ENCODE measurements at places on chromosomes 5 and 9.

GRCh38 chr5:175447571-175447970, 3.6 kb upstream of the DRD1 start:
- DNase-seq = no peak

DNA sequence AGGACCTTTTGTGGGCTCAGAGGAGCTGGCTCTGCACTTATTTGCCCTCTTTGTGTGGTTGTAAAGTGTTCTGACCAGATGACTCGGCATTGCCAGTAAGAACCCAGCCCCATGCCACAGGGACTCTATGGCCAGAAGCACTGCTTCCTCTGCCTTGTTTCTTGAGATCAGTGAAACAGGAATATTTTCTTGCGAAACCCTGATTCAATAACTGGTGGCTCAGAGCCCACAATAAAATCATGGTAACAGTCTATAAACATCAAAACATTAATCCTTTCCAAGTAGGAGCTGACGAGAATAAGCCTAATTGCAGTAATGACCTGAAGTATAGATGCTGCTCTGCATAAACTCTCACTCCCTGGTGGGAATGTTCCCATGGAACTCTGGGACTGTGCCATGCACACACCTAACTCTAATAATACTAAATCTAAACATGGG, 344.3 kb downstream of the ZNF608 start:
- DNase-seq = no peak

DNA sequence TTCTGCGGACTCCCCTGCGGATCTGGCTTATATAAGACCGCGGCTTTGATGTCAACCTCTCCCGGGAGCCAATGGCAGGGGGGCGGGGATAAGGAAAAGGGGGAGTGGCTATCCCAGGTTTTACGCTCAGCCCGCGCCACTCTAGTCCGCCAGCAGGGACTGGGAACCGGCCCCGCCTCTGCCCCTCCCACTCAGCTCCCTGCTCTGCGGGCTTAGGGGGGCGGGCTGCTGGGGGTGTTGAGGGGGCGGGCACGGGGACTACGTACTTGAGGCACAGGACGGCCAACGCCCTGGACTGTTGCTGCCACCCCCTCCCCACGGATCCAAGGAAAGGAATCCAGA, at the start of gene HAND1:
TSS of gene HAND1 (minus strand) at position 4 of the 342 bp plus-strand sequence. CDS start 219 bp downstream, outside the sequence.
- peak; percentile 67 for DNase-seq

GRCh38 chr9:130453487-130453886, 8.7 kb downstream of the ASS1 start:
- DNase-seq = no peak

DNA sequence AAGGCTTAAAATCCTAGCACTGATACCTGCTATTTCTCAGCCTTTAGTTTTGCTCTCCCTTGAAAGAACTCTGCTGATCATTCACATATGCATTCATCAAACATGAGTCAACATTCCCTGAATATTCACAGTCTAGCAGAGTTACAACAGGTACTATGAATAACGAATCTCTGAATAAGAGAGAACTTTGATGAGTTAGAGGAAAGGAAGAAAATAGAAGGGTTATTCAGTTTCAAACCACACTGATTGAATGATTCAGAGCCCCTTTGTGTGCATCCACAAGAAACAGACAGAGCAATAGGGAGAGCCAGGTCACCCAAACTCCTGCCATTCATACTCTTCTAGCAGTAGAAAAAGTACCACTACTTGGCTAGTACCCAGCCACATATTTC, 36.0 kb downstream of the FOXD1 start:
- no peak for DNase-seq
